ENCODE measurements at places on chromosomes 13 and 19.

GRCh38 chr13:42173789-42174343, 98.1 kb upstream of the AKAP11 start:
- DNase-seq: no peak

DNA sequence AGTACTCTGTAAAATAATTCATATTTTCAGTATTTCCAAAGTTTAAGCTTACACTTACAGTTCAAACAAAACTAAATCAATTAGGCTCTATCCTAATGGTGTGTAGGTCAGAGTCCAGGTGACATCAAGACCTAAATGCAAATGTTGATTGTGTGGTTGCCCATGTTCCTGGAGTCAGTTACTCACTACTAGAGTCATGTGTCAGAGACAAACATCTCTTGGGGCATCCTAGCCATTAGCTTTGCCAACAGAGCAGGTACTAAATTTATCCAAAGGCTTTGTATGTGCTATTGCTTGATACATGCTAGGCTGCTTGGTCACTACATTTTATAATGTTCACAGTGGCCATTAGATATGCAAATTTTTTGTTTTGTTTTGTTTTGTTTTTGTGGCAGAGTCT, 11.7 kb downstream of the SPRY2 start:
- DNase-seq: no peak

GRCh38 chr13:28750187-28751045, 31.6 kb upstream of the SLC46A3 start:
- DNase-seq: no peak

GRCh38 chr13:33758113-33758512, 59.8 kb upstream of the RFC3 start:
- DNase-seq: no peak

- DNase-seq: no peak
Measured at GRCh38 chr19:14699641-14700040, 9.8 kb downstream of the ZNF333 start.

GRCh38 chr13:79581870-79582315, 100.9 kb downstream of the NDFIP2 start:
- no peak for DNase-seq

- no peak for DNase-seq
Measured at GRCh38 chr13:47303626-47304025, 406.8 kb upstream of the HTR2A start.

Data from stimulated activated CD4-positive, alpha-beta T cell treated with anti-CD3 and anti-CD28 coated beads, TNF-alpha, amount 100 ng/mL, for 4 hours (primary cell).